ENCODE measurements at places on chromosomes 1 and 21.

GRCh38 chr1:243343970-243344937 lies 88.4 kb downstream of the SDCCAG8 start:
- DNase-seq = peak; percentile 49

GRCh38 chr1:233569636-233570035 lies 44.3 kb upstream of the KCNK1 start:
- no peak for DNase-seq

DNA sequence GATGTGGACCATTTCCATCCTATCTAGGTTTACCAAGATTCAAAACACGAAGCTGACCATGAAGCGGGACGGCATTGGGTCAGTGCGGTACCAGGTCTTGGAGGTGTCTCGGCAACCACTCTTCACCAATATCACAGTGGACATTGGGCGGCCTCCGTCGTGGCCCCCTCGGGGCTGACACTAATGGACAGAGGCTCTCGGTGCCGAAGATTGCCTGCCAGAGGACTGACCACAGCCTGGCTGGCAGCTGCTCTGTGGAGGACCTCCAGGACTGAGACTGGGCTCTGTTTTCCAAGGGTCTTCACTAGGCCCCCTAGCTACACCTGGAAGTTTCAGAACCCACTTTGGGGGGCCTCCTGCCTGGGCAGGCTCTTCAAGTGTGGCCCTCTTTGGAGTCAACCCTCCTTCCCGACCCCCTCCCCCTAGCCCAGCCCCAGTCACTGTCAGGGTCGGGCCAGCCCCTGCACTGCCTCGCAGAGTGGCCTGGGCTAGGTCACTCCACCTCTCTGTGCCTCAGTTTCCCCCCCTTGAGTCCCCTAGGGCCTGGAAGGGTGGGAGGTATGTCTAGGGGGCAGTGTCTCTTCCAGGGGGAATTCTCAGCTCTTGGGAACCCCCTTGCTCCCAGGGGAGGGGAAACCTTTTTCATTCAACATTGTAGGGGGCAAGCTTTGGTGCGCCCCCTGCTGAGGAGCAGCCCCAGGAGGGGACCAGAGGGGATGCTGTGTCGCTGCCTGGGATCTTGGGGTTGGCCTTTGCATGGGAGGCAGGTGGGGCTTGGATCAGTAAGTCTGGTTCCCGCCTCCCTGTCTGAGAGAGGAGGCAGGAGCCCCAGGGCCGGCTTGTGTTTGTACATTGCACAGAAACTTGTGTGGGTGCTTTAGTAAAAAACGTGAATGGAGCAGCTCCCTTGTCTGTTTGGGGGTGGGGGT lies 864 bp upstream of the CCDC24 start:
- no peak for DNase-seq

- DNase-seq = no peak
Observed at GRCh38 chr1:165259236-165259635, 97.3 kb downstream of the LMX1A start.

DNA sequence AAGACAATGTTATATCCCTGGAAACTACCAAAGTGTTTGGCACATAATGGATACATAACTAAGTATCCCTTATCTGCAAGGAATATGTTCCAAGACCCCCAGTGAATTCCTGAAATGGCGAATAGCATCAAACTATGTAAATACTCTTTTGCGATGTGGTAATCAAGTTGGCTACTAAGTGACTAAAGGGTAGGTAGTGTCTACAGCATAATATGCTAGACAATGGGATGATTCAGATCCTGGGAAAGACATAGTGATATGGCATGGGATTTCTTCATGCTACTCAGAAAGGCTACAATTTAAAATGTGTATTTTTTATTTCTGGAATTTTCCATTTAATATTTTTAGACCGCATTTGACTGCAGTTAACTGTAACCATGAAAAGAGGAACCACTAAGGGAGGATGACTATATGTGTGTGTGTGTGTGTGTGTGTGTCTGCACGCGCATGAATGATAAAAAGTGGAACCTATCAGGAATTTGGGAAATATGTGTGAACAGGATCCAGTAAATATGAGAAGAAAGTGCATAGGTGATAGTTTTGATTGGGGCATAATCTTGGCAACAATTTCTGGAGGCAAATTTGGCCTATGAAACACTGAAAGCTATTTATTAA lies 1899.9 kb downstream of the NCAM2 start:
- no peak for DNase-seq

GRCh38 chr1:109625601-109626560 lies 6.2 kb downstream of the AMPD2 start:
- DNase-seq = no peak

- peak; percentile 10 for DNase-seq
Observed at GRCh38 chr1:102970496-102971078, 137.7 kb downstream of the COL11A1 start.

- no peak for DNase-seq
Observed at GRCh38 chr1:234469376-234469775, 9.6 kb downstream of the TARBP1 start.

DNA sequence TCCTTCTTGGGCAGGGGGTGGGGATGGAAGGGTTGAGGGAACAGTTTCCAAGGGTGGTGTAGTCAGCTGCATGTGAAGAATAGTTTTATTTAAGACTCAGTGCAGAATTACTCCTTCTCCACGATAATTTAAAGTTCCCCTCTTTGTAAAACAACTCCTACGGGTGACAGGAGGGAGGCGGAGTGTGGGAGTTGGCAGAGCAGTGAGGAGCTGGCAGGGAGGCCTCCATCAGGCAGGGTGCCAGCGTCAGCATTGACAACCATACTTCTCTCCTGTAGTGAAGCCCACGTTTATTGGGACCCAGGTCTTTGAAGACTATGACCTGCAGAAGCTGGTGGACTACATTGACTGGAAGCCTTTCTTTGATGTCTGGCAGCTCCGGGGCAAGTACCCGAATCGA lies 93.8 kb downstream of the MTR start:
- DNase-seq = no peak
